ENCODE measurements at places on chromosomes 3 and 15. TPM values are rescaled to one million over a fixed set of nuclear protein-coding genes. Genes with fewer than 3 reads are reported as not detected.

Gene PIGZ
- not detected for total RNA-seq

Gene SKIC8
- total RNA-seq = 47.0 TPM

Gene KCTD6
- total RNA-seq = 22.8 TPM

Gene SERPINI2
- total RNA-seq = 2.5 TPM

Gene SI
- not detected for total RNA-seq

Gene NRG4
- not detected for total RNA-seq

GRCh38 chr3:37301980-37302708 is 127.8 kb upstream of the LRRFIP2 start:
- peaks cover 21% of the 10 kb centered on the region for H3K4me1 ChIP-seq
- H3K27me3 ChIP-seq = no peaks in the 10 kb centered on the region
- peaks cover 17% of the 10 kb centered on the region for H3K36me3 ChIP-seq
- H3K27ac ChIP-seq = peak overlapping the region; percentile 67
- H3K4me3 ChIP-seq = no peak overlapping the region

DNA sequence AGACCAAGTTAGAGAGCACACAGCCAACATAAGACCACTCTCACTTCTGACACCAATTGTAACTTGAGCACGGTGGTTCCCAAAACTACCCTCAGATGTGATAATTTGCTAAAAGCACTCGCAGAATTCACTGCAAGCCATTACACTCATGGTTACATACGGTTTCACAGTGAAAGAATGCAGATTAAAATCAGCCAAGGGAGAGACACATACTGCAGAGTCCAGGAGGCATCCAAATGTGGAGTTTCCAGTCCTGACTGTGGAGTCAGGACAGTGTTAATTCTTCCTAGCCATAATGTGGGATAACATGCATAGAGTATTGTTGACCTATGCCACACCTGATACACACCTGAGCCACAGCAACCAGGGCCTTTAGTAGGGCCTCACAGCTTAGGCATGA is 956.4 kb downstream of the NTRK3 start:
- H3K27ac ChIP-seq = no peak overlapping the region
- H3K36me3 ChIP-seq = no peaks in the 10 kb centered on the region
- no peak overlapping the region for H3K4me3 ChIP-seq
- DNase-seq = no peak
- H3K4me1 ChIP-seq = no peaks in the 10 kb centered on the region

DNA sequence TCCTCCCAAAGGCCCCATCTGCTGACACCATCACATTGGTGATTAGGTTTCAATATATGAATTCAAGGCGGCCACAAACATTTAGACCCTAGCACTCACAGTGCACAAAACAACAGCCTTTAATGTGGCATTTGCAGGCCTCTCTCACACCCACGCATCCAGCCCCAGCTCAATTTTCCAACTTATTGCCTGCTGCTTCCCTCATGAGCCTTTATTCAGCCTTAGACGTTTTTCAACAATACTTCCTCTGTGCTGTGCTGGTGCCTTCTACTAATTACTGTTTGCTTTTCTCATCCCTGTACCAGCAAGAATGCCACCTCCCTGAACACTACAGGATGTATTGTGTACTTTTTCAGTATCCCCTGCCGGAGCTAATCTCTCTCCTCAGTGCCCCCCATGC is 334.6 kb downstream of the GABRB3 start:
- H3K36me3 ChIP-seq = no peaks in the 10 kb centered on the region
- no peaks in the 10 kb centered on the region for H3K4me1 ChIP-seq
- DNase-seq = no peak

DNA sequence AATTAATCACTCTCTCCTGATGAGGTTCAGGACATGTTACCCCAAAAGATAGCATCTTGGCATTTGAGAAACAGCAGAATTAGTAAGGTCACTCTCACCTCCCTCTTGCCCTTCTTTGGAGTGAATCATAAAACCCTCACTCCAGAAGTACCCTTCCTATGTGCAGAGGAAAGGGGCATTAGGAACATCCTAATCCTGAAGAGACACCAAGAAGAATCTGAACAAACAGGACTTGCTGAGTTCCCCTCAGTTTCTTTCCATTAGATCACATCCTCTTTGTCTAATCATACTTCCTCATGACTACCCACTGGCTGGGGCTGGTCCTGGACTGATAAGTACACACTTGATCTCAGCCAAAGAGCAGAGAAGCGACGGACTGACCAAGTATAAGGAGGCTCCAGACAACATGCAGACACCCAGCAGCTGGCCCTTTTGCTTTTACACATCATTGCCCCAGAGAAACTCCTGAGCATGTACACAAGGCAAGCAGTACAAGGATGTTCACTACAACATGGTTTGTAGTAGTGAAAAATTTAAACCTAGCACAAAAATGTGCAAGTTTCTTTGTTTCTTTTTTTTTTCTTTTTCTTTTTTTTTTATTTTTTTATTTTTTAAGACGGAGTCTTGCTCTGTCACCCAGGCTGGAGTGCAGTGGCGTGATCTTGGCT is 15.0 kb upstream of the TM6SF1 start:
- no peak overlapping the region for H3K27ac ChIP-seq
- H3K36me3 ChIP-seq = no peaks in the 10 kb centered on the region
- no peaks in the 10 kb centered on the region for H3K4me1 ChIP-seq
- H3K4me3 ChIP-seq = no peak overlapping the region

DNA sequence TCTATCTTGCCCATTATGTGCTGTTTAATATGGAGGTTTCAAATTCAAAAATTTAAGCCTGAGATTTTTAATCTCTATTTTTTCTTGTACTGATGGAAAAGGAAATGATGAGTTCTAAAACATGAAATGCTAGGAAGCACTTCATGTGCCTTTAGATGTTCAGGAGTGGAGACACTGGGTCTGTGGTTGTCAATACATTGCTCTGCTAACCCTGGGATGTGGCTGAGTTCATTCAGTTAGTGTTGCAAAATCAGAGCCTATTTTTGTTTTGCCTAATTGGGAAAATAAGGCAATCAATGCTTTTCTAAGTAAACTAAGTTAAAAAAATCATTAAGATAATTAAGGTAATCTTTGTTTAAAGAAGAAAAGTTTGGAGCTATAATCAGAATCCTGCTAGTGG is 83.1 kb downstream of the DIPK2A start:
- H3K36me3 ChIP-seq = no peaks in the 10 kb centered on the region
- no peaks in the 10 kb centered on the region for H3K27me3 ChIP-seq
- peaks cover 5% of the 10 kb centered on the region for H3K4me1 ChIP-seq
- no peak for DNase-seq

DNA sequence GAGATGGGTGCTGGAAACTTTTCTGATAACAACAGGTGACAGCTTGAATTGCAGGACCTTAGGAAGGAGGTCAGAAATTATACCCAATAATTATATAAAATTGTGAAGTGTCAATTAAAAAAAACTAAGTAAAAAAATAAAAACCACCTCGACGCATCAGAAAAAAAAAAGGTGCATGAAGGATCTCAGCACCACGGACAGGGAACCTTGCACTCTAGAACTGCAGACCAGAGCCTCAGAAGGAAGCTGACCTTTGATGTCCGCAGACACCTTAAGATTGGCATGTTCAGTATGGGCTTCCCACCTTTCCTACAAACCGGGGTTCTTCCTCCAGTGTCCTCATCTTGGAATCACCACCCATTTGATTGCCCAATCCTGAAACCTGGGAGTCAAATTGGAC is 60.9 kb downstream of the SCN10A start:
- H3K27ac ChIP-seq = no peak overlapping the region
- no peak overlapping the region for H3K4me3 ChIP-seq
- H3K36me3 ChIP-seq = no peaks in the 10 kb centered on the region

- H3K36me3 ChIP-seq = no peaks in the 10 kb centered on the region
- no peaks in the 10 kb centered on the region for H3K27me3 ChIP-seq
- H3K27ac ChIP-seq = no peak overlapping the region
- no peak for DNase-seq
- H3K4me3 ChIP-seq = no peak overlapping the region
Measured at GRCh38 chr3:3618623-3619022, 180.6 kb upstream of the LRRN1 start.

DNA sequence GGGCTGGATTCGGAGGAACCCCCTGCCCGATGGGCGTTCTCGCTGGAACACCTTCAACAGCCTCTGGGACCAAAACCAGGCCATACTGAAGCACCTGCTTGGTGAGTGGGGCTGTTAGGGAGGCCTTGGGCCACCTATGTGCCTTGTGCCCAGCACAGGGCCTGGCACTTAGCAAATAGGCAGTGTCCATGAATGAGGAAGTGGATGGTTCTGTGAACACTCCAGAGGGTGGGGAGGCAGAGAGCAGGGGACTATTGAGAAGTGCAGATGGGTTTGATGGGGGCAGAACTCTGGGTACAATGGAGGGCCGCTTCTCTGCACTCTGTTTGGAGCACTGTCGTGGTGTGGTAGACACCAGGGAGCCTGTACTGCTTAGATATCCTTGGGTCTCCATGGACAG is 1.5 kb downstream of the ECE2 start:
- H3K4me1 ChIP-seq = no peaks in the 10 kb centered on the region
- H3K27me3 ChIP-seq = peaks cover 54% of the 10 kb centered on the region
- H3K36me3 ChIP-seq = no peaks in the 10 kb centered on the region
- no peak for DNase-seq
- H3K27ac ChIP-seq = no peak overlapping the region
- H3K4me3 ChIP-seq = no peak overlapping the region

Measured in GM23338 (cell line).